Type B pancreatic cell (in vitro differentiated cells): ENCODE measurements at places on chromosomes 1 and 21.

GRCh38 chr1:51491166-51491981 lies 27.7 kb downstream of the EPS15 start:
- no peak for DNase-seq

DNA sequence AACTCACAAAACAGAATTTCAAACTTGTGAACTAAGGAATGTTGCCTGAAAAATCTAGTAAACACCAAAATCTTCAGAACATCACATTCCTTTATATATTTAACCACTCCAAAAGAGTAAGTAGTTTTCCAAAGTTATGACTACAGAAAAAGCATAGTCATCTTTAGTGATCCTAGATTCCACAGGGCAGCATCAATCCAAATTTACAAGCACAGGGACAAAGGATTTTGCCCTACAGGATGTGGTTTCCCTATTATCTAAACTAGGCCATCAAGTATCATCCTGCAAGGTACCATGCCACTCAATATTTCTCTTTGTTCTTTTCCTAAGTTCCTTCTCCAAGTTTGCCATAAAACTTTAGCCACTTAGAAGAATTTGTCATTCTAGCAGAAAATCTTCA lies 33.0 kb downstream of the COP1 start:
- no peak for DNase-seq

DNA sequence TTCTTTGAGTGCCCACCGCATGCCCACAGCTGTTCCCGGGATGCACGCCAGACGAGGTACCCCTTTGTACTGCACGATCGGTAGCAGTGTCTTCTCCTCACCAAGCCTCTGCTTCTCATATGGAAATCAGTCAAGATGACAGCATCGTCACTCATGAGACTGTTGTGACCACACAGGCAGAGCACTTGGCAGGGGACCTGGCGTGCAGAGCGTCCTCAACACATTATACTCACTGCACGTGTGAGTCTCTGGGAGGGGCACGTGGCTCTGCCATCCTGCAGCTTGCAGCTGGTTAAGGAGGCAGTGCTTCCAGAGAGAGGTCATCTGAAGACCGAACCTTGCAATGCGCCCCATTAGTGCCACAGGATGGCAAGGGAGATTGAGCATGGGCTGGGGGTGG lies 266.8 kb downstream of the NPHP4 start:
- DNase-seq, result no peak

DNA sequence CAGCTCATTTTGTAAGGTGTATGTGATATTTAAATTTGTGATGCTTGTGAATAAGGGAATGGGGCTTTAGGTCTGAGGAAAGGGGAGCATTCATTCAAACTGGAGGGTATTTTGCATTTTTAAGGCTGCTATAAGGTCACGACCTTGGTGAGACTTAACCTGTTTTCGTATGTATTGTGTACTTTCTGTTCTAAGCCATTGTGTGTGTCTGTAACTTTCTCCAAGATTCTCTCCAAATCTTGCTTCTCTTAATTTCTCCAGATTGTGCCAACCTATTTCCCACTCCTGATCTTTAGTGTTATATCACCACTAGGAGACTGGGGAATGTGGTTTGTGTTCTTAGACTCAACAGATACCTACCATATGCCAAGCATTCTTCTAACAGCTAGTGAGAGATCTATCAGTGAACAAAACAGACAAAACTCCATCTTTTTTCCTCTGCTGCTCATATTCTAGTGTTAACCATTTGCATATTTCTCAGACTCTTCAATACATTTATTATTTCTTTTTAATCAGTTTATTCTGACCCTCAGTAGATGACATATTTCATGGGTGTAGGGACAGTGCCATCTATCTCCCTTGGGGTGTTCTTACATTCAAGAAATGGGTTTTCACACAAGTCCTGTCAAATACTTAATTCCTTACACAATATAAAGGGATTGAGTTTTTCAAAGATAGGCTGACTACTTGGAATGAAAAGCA lies 27.5 kb downstream of the ATP1B1 start:
- DNase-seq, result no peak
